ENCODE measurements at places on chromosomes 11 and 22. TPM values are rescaled to one million over a fixed set of nuclear protein-coding genes. Genes with fewer than 3 reads are reported as not detected.

DNA sequence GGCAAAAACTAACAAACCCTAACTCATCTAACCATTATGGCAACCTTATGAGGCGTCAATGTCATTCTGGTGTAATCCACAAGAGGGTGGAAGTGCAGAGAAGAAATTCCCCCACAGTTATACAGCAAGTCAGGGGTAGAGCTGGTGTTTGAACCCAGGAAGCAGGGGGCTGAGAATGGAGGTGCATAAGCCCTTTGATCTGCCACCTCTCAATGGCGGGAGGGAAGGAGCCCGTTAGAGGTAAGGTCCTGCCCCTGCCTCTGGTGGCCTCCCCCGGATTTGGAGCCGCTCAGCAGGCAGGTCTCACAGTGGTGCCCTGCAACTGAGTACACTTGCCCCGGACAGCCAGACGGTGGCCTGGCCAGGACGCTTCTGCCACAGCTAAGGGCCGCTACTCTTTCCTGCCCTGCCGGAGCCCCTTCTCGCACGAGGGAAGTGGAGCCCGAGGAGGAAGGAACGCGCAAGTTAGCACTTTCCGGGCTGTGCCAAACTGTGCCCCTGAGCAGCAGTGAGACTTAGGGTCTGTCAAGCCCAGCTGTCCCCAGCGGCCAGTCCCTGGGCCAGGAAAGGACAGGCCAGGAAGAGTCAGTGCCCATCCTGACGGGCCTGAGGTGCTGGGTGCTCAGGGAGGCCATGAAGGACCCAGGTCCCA is 1.1 kb downstream of the FXYD2 start:
- DNase-seq, result no peak

- DNase-seq, result peak; percentile 83
Measured at GRCh38 chr11:33930317-33931021, 38.6 kb upstream of the LMO2 start.

- peak; percentile 97 for DNase-seq
Measured at GRCh38 chr11:47257517-47258316, at the start of gene NR1H3. TSS of gene NR1H3 (plus strand) at chr11:47257996. CDS start at chr11:47259217, 1,221 bp downstream.

GRCh38 chr22:41687901-41688364 is 734 bp downstream of the SNU13 start:
- DNase-seq, result peak; percentile 45

Gene TEX12
- 0.40 TPM for polyA plus RNA-seq

Data from left lung (tissue), 14 donors.